ENCODE measurements at places on chromosomes 1 and 21. TPM values are rescaled to one million over a fixed set of nuclear protein-coding genes. Genes with fewer than 3 reads are reported as not detected.

DNA sequence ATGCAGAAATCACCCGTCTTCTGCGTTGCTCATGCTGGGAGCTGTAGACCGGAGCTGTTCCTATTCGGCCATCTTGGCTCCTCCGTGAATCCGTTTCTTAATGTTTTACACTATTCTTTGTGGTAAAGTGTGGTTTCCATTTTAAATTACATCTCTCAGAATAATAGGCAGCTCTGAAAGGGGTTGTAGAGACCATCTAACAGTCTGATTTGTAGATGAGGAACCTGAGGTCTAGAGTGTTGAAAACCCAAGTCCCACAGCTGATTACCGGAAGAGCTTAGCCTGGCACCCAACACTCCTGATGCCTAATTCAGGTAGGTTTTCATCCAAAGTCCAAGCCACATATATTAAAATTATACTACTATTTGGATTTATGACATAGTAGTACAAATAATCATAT, 144.0 kb downstream of the LEPR start:
- DNase-seq: no peak

DNA sequence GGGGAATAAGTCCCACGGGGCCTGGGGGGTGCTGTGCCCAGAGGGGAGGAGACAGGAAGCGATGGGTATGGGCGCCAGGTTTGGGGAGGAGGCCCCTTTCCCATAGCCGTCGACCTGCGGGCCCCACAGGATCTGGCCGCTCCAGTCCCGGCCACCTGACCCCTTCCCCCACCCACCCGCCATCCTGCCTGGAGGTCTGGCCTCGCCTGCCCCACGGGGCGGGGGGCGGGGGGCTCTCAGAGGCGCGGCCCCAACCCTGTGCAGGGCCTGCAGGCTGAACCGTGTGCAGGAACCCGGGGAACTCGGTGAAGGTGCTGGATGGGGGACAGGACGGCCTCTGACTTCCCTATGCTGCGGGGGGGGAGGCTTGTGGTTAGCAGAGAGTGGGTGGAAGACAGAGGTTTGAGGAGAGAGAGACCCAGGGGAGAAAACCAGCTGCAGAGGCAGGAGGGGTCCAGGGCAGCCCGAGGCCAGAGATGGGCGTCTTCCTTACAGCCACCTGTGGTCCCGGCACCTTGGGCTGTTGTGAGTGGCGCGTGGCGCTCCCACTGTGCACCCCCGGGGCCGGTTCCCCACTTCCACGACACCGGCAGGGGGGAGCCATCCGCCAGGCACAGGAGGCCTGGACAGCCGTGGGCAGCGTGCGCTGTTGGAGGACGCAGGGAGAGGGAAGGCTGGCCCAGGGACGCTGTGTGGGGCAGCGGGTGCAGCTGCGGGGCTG, 2.5 kb upstream of the TNFRSF18 start:
- DNase-seq: no peak

- no peak for DNase-seq
These were observed 163.3 kb downstream of the NRIP1 start for GRCh38 chr21:14901482-14901958.

The NR5A2 gene
- total RNA-seq: 23.2 TPM

The NLRP3 gene
- total RNA-seq: not detected

The TFAP2E gene
- total RNA-seq: 0.84 TPM

The CFAP141 gene
- total RNA-seq: not detected

Data from progenitor cell of endocrine pancreas (in vitro differentiated cells).